ENCODE measurements at places on chromosomes 5 and 9.

- DNase-seq = no peak
Measured at GRCh38 chr9:130138171-130138653, 34.0 kb upstream of the NCS1 start.

- DNase-seq = no peak
Measured at GRCh38 chr9:19660019-19660418, 128.8 kb downstream of the SLC24A2 start.

DNA sequence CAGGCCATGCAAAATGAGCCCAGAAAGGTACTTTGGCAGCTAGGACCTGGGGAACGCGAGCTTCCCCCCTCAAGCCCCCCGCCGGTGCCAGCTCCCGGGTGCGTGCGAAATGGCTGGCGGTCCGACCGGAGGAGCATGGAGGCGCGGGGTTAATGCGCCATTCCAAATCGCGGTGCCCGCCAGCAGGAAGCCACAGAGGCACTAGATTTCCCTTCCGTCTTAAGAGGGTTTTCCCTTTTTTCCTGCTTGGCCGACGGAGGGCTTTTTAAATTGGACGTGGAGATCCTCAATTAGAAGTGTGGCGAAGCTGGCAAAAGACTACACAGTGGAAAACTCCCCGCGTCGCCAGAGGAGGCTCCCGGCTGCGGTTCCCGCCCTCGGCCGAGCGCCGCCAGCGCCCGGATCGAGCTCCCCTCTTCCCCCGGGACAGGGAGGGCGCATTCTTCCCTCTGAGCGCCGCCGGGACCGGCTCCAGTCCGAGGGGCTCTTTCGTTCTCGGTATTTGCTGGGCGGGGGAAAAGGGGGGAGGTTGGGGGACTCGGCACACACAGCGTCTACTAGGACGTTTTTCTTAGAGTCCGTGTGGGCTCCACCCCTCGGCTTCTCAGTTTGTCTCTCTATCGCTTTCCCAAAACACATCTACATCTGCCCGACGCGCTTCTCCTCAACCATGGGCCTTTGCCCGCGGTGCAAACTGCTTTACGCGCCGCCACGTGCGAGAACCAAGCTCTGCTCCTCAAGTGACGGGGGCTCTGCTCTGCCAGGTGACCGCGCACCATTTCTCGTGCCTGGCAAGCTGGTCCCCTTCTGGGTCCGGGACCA, 3.0 kb downstream of the GDNF start:
- no peak for DNase-seq

DNA sequence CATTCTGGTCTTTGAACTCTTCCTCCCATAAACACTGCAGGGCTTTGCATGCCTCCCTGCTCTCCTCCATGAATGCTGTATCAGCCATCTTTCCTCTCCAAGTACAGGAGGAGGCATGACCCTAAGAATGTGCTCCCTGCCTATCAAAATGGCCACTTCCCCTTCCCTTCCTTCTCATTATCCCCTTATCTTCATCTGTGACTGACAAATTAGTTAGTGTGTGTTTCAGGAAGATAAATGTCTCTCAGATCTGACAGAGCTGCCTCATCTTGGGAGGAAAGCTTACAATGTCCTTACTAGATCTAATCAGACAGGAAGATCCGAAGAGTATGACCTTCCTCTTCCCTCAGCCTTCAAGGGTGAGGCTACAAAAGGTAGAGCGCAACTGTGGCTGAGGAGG, 46.2 kb downstream of the TLR4 start:
- no peak for DNase-seq

GRCh38 chr9:28064241-28064815, 491.0 kb upstream of the C9orf72 start:
- DNase-seq = no peak

- no peak for DNase-seq
Measured at GRCh38 chr9:132350861-132351315, 3.9 kb downstream of the SETX start.

GRCh38 chr5:179805070-179805528, 1.6 kb downstream of the MGAT4B start:
- no peak for DNase-seq

GRCh38 chr5:179306191-179307012, 38.9 kb downstream of the ADAMTS2 start:
- DNase-seq = no peak

DNA sequence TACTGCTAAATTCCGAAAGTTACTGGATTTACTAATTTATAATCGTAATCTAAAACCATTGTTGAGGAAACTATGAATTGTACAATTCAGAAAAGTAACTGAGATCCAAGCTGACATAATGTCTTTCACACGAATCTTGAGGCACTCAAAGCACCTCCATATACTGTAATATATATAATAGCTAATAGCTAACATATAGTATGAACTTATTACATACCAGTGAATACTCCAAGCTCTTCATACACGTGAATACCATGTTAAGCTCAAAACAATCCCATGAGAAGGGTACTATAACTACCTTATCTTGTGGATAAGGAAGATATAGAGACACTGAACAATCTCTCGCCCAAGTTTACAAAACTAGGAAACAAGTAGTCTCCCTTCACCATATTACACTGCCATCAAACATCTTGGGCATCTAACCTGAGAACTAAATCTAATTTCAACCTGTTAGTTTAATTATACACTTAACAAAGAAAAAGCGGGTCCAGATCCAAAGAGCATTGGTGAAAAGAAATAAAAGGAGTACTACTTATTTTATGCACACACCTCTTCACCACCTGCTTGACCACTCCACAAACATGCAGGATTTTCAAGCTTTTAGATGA, 1.0 kb downstream of the NUDCD2 start:
- no peak for DNase-seq

GRCh38 chr5:62718324-62718723, 139.7 kb downstream of the LRRC70 start:
- no peak for DNase-seq

GRCh38 chr5:18850216-18850615, 1137.8 kb downstream of the CDH18 start:
- DNase-seq = no peak

GRCh38 chr9:86405926-86406325, 51.7 kb upstream of the TUT7 start:
- DNase-seq = peak; percentile 14

- DNase-seq = no peak
Measured at GRCh38 chr5:134551901-134552300, 26.4 kb downstream of the JADE2 start.

DNA sequence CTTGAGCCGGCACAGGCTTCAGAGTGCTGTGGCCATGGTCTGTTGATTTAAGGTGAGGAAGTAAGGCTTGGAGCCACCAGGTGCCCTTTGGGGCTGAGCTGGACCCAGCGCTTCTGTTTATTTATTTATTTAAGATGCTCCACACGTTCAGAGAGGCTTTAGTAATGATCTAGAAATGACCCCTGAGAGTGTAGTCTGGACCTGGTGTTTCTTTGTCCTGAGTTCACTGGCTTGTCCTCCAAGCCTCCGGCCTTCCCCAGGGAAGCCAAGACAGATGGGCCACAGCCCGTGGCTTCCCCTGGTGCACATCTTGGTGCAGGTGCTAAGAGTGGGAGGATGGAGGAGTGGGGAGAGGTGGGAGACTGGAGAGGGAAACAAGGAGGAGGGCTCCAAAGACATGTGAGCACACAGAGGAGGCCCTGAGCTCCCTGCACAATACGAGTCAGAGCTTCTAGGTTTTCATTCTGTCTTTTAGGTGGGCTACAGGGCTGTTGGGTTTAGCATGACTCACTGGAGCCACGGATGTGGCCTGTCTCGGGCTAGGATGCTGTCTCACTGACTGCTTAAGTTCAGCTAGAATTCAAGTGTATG, 56.9 kb downstream of the AHRR start:
- peak; percentile 54 for DNase-seq

- no peak for DNase-seq
Measured at GRCh38 chr9:92965061-92965758, 17.9 kb downstream of the FGD3 start.

DNA sequence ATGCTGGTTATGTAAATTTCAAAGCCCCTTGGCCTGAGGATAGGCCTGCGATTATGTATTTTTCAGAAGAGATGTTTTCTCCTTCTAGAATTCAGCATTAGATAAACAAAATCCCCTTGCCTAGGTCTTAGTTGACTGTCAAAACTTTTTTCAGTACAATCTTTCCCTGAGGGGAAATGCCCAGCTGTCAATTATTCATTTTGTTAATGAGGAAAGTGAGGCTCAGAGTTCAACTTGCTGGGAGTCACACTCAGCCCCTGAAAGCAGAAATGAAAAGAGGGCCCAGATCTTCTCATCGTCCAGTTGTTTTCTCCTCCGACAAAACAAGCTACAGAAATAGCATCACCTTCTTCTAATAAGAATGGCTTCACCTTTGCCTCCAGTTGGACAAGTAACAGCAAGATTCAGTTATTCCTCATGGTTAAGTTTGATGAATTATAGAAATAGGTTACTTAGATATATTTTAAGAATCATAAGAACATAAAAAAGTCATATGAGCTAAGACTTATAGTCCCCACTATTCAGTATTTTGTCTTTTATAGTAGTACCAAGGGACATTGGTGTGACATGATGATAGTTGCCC, 627.1 kb upstream of the WWC1 start:
- DNase-seq = no peak

DNA sequence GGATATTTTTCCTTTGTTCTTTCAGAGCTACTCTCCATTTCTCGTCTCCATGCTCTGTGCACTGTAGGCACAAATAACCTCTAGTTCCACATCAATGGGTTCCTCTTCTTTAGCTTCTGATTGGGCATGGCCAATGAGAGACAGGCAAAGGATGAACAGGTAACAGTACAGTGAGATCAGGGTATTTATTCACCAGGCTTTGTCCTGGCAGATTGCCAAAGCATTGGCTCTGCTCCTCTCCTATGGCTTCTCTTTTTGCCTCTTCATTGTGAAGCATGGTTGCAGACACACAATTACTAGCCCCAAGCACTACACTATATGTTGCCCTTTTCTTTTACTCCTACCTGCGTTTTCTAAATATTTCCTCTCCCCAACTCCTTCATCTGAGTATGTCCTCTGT, 215.1 kb upstream of the ARRDC3 start:
- DNase-seq = no peak

DNA sequence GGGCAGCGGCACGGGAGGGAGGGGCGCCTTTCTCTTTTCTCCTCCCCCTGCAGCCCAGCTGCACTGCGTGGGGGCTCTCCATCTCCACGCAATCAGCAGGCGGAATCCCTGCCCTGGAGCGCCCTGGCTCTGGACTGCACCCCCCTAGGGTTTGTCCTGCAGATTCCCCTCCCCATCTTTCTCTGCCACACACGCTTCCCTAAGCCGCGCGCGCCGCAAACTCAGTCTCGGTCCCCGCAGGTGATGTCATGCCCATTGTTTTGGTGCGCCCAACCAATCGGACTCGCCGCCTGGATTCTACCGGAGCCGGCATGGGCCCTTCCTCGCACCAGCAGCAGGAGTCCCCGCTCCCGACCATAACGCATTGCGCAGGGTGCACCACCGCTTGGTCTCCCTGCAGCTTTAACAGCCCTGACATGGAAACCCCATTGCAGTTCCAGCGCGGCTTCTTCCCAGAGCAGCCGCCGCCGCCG, at the start of gene KCNN2:
KCNN2 (plus strand) TSS at position 347 of the 473 bp plus-strand sequence; CDS start at position 417, 70 bp downstream.
- no peak for DNase-seq

DNA sequence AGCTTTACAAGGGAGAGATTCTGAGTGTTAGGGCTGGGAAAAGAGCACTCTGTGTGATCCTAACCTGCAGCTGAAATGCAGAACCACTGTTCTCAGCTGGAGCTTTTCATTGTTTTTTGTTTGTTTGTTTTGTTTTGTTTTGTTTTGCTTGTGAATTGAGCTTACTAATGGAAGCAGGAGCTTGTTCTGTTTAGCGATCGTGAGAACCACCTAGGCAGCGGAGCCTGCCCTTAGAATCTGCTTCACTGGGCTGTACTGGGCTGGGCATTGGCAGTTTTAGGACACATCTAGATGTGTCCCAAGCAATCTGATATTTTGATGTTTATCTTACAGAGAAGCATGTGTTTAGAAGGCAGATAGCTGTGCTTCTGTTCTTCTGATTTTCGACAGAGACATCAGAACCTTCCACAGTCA, 14.3 kb downstream of the SYK start:
- DNase-seq = no peak

- no peak for DNase-seq
Measured at GRCh38 chr5:165108809-165109208, 1603.4 kb downstream of the MAT2B start.

DNA sequence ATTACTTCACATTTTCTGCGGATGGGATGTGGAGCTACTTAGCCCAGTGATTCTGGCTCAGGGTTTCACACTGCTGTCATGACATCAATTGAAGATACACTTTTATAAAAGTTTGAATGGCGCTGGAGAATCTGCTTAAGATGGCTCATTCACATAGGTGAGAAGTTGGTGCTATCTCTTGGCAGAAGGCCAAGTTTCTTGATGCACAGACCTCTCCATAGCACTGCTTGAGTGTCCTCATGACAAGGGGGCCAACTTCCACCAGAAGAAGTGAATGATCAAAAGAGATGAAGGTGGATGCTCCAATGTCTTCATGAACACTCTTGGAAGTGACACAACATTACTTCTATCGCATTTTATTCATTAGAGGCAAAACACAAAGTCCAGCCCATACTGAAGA, 403.7 kb upstream of the CCNG1 start:
- DNase-seq = no peak

DNA sequence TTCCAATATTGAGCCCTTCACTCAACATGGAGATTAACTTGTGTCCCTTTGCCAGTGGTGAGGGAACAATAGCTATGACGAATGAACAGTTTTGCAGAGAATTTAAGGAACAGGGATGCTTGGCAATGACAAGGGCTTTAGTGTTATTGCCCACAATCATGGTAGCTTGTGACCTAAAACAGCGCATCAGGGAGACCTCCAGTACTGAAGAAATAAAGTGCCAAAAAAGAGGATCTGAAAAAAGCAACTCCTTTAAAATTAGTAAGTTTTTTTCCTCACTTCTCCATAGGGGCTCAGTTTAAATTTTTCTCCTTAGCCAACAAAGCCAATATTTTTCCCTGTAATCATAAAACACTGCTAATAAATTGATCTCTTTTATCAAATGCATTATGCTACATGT, 41.8 kb upstream of the PAM start:
- DNase-seq = no peak

DNA sequence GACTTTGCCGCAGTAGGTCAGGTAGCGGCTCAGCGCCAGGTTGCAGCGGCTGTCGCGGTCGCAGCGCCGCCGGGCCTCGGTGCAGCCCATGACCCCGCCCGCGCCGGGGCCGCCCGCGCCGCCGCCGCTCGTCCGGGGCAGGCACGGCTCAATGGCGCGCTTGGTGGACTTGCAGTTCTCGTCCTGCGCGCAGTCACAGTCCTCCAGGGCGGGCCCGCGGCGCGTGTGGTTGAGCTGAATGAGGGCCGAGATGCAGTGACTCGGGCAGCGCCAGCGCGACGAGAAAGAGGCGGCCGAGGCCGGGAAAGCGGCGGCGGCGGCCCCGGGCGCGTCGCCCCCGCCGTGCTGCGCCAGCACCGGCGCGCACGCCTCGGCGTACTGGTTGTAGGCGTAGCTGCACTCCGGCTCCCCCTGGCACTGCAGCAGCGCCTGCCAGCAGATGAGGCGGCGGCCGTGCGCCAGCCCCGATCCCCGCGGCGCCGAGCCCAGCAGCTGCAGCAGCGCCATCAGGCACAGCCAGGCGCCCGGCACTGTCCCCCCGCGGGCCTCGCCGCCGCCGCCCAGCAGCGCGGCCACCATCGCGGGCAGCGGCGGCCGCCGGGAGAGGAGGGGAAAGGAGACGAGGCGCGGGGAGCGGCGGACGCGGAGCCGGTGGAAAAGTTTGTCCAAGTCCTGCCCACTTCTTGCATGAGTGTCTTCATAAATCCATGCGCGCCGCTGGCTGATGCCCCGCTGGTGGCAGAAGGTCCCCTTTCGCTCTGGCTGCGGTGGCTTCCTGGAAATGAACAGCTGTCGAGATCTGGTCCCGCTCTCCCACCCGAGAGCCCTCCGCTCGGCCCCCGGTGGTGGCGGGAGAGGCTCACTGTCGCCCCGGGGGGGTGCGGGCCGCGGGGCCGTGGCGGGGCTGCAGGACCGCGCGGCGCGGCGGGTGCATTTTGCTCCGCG, 833 bp downstream of the GAS1 start:
- peak; percentile 36 for DNase-seq

Data from activated CD4-positive, alpha-beta T cell treated with anti-CD3 and anti-CD28 coated beads, Interleukin-2, amount 50 U/mL, for 24 hours (primary cell).